ENCODE measurements at places on chromosomes 7 and 10.
A peak's percentile ranks its signal among the peaks of the same experiment; 100 is the strongest.

GRCh38 chr7:129501760-129502707 lies at the start of gene SMKR1:
SMKR1 (plus strand) TSS chr7:129502531; CDS start chr7:129502825, 294 bp downstream.
- peak; percentile 43 for DNase-seq

DNA sequence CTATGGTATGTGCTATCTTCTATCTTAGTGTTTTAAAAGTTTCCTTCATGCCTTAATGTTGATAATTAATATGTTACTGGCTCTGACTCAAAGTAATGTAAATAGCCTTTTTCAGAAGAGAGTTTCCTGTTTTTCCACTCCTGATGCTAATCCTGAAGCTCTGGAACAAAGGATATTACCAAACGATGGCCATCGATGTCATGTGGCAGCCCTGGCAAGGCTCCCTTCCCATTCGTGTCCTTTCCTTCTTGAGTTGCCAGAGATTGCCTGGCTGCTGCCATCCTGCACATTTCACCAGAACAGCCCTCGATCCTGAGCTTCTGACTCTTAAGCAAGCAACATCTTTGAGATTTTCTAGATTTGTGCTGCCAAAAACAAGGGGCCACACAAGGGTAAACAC lies 46.0 kb downstream of the RNF133 start:
- no peak for DNase-seq

DNA sequence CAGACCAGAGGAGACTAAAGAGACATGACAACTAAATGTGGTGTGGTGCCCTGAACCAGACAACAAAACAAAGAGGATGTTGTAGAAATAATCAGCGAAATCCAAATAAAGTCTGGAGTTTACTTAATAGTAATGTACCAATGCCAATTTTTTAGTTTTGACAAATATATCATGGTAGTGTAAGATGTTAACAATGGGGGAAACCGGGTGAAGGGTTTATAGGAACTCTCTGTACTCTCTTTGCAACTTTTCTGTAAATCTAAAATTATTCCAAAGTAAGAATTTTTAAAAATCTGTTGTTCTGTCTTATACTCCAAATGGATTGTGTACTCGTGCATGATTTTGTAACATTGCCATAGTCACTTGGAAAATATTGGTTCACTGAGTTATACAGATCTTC lies 129.3 kb downstream of the CNNM2 start:
- no peak for DNase-seq

GRCh38 chr10:112467541-112468075 lies 20.6 kb downstream of the VTI1A start:
- DNase-seq, result no peak

GRCh38 chr7:67659091-67659490 lies 662.5 kb downstream of the TYW1 start:
- DNase-seq, result no peak

DNA sequence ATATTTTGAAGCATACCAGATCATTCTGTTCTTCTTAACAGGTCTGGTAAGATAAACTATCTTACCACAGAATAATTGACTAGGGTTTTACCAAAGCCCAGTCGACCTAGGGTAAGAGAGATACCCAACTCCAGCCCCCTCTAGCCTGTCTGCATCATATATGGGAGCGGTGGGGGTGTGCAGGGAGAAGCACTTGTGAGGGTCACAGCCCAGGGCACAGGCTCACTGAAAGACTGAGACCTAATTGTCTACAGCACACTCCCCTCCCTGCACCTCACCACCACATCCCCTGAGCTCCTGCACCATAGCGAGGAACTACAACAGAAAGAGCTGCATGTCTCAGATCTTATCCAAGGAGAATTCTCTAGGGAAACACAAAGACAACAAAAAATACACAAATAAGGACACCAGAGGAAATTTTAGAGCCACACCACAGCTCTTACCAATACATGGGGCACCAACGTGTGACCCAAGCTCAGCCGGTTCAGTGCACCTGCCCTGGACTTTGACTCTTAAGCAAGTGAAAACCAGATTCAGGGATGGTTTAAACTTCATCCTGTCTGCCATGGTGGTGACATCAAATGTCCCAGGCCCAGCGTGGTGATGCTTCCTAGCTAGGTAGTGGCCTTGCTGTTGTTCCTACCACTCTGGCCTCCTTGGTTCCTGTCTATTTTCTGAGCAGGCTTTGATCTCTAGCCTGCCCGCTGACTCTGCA lies 150.8 kb downstream of the HERPUD2 start:
- no peak for DNase-seq

DNA sequence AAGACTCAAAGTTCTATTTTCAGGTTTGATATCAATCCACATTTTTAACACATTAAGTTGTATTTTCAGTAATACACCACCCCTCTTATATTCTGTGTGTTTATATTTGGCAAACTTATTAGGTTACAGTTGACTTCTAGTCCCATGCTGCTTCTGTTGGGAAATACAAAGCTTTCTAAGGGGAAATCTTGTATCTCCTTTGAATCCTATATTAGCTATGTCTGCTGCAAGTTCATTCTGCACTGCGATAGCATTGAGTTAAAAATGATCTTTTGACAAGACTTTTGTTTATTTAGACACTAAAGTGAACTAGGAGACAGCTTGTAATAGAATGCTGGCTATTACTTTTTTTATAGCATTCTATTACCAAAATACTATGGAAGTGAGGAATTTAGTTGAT lies 625.1 kb upstream of the ANKRD30A start:
- DNase-seq, result no peak

DNA sequence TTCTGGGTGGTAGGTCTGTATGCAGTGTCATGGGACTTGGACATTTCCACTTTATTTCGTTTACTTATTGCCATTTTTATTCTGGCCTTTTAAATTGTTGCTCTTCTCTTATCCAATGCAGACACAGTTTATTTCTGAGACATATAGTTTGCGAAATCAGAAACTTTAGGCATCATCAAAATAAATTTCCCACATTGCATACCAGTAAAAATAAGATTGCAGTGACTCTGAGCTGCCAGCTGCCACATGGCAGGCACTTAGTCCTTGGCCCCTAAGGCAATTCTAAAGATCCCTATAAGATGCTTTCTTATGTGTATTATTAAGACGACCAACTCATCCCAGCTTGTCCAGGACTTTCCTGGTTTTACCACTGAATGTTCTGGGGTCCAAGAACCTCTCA lies 81.8 kb upstream of the ANKRD1 start:
- no peak for DNase-seq

GRCh38 chr7:154905146-154905545 lies 97.8 kb downstream of the PAXIP1 start:
- no peak for DNase-seq

GRCh38 chr10:63314020-63314419 lies 151.8 kb downstream of the JMJD1C start:
- no peak for DNase-seq

DNA sequence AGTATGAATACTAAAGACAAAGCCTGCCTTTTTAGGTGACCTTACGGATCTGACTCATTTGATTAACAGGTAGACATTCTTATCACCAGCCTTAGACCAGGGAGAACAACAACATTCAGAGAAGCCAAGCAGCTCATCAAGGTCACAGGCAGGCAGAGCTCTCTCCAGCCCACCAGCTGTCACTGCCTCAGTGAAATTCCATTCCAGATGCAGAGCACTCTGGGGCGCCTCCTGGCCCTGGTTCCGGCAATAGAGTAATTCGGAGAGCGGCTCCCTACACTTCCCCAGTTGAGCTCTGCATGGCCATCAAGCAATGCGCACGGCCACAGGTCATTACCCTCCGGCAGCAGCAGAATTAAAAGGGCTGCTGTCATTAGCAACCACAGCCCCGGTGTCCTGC lies 164.7 kb downstream of the TCERG1L start:
- no peak for DNase-seq

GRCh38 chr7:64934478-64934877 lies 31.4 kb downstream of the ZNF273 start:
- DNase-seq, result no peak

- no peak for DNase-seq
These were observed 108.4 kb downstream of the C10orf90 start for GRCh38 chr10:126561921-126562680.

GRCh38 chr10:120221873-120222485 lies 235.0 kb upstream of the PLPP4 start:
- no peak for DNase-seq

GRCh38 chr7:108454674-108455550 lies 1.3 kb downstream of the NRCAM start:
- peak; percentile 79 for DNase-seq

- no peak for DNase-seq
These were observed 1.3 kb downstream of the VSIR start for GRCh38 chr10:71771821-71772617.

- DNase-seq, result no peak
These were observed 186.0 kb downstream of the JAZF1 start for GRCh38 chr7:27994639-27995038.

GRCh38 chr10:101144053-101144452 lies 13.0 kb downstream of the TLX1 start:
- DNase-seq, result no peak

DNA sequence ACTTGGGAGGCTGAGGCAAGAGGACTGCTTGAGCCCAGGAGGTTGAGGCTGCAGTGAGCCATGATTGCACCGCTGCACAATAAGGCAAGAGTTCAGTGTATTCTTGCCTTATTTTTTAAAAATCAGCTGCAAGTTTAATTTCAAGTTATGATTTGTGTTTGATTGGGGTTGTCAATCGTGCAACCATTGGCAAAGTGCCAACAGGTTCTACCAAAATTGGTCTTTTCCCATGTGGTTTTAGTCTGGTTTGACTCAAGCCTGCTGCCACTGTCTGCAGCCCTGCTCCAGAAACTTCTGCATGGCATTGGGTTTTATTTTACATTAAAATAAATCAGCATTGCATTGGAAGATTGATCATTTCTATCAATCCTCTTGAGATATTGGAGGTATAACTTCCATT lies 72.7 kb downstream of the PTPRE start:
- no peak for DNase-seq

DNA sequence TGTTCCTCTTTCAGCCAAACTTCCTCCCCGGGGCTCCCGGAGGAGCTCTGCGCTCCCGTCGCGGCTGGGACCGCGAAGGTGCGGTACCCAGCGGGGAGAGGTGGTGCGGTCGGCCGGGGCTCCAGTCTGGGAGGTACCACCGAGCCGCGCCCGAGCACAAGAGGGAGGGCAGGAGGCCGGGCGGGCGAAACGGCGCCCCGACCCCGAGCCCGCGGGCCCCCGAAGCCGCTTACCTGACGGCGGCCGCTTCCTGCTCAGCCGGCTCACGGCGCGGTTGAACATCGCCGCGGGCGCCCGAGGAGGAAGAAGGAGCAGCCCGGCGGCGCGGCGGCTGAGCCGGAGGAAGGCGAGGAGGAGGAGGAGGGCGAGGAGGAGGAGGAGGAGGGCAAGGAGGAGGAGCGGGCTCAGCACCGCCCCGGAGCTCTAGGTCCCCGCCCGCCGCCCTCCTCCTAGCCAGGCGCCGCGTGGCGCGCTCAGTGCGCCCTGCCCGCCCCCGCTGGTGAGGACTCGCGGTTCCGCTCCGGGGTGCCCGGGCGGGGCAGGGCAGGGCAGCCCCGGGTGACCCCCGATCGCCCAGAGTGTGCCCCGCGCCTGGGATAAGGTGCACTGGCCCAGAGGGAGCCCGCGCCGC lies at the start of gene RGS10:
RGS10 (minus strand) TSS at position 363 of the 631 bp plus-strand sequence; CDS start at position 282, 81 bp downstream.
- DNase-seq, result no peak

DNA sequence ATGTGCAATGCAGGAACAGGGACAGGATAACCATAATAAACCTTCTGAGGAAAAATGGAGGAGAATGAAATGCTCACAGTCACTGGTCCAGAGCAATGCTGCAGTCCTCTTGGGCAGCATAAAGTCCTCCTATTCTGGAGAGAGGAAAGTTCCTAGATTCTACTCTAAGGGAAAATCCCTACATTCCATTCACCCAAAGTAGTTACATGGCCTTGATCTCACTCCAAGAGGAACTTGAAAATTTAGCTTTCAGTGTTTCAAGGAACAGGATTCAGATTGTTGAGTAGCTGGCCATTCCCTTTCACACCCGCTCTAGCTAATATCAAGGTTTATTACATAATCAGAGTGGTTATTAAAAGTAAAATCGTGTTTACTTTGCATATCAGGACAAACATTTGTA lies 168.3 kb downstream of the CHRM2 start:
- DNase-seq, result no peak

Data from DMS79 (cell line).